Fibroblast of villous mesenchyme (primary cell): ENCODE measurements at places on chromosomes 2 and 18.

DNA sequence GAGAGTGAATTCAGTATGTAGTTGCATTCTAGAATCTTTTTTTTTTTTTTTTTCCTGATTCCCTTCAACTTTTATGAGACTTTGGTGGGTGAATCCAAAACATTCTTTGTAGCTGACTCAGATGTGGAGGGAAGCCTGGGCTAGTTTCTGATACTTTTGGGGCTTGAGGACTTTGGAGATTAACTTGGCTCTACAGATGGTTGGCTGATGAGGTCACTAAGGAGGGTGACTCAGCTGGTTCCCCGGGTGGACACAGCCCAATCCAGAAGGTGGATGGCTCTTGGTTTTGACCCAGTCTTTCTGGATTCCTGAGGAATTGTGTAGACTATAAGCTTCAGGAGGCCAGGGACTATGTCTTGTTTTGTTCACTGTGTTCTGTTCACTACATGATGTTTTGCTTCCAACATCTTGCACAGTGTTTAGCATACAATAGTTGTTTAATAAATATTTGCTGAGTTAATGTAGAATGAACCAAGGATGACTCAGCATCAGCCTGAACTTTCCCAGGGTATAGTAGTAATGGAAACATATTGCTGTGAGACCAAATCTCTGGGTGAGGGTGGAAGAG lies 30.5 kb downstream of the LAMA3 start:
- DNase-seq = peak; percentile 98

- peak; percentile 20 for DNase-seq
These were observed 23.7 kb upstream of the SCYGR1 start for GRCh38 chr2:227411320-227411989.

DNA sequence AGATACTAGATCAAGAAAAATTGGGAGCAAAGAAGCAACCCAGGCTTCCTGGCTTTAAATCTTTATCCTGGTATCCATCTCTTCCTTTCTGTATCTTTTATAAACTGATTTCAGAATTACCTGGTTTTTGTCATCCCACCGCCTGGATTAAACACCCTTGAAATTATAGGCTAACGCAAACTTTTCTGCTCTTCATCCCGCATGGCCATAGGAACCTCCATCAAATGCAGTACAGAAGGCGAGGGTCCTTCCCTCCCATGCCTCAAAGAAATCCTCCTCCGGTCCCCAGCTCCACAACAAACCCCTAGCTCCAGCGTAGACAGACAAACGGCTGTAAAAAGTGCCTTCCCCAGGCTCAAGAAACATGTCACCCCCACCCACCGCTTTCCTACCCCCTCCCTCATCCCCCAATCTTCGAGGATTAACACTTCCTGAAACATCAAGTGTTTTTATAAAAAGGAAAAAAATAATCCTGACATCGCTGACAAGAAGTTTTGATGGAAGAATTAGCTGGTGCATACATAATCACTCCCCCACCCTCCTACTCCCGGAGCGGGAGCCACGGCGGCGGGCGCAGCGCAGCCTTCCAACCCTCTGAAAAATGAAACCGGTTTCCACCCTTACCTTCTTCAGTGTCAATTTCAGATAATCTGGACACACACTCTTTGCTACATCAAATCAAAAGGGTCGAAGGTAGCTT lies 7.6 kb downstream of the DLX1 start:
- DNase-seq = no peak

GRCh38 chr2:11056614-11057013 lies 98.7 kb upstream of the SLC66A3 start:
- peak; percentile 82 for DNase-seq

- no peak for DNase-seq
These were observed 68.5 kb downstream of the NRP2 start for GRCh38 chr2:205750797-205751196.

DNA sequence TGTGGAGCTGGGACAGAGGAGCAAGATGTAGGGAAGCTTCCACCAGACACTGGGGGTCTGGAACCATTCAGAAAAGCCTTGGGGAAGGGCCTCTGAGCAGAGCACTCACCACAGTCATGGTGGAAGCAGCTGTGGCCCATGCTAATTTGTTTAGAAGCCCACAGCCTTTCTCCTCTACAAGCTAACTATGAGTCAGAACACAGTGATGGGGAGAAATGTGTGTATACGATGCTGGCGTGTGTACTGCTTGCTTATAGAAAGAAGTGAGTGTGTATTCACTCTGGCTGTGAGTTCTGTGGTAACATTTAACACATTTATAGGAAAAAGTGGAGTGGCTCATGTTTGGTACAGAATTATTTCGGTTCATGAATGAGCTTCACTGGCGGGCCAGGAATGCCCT lies 157.0 kb upstream of the ACAA2 start:
- DNase-seq = no peak

- DNase-seq = no peak
These were observed 152.8 kb downstream of the DSC3 start for GRCh38 chr18:30889519-30890301.

DNA sequence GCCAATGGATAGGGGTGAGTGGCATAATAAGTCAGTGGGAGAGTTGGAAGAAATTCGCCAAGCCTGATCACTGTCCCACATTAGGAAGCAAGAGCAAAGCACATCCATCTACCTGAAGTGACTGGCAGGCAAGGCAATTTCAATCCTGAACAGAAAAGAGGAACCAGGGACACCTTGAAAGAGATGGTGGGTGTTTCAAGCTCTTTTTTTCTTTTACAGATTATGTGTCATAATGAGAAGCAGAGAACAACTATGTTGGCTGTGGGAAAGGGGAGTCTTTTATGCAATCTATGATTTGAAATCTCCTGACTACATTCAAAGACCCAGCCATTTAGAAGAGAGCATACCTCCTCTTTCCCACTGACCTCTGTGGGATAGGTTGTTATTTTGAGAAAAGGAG lies 63.5 kb downstream of the TGIF1 start:
- no peak for DNase-seq

DNA sequence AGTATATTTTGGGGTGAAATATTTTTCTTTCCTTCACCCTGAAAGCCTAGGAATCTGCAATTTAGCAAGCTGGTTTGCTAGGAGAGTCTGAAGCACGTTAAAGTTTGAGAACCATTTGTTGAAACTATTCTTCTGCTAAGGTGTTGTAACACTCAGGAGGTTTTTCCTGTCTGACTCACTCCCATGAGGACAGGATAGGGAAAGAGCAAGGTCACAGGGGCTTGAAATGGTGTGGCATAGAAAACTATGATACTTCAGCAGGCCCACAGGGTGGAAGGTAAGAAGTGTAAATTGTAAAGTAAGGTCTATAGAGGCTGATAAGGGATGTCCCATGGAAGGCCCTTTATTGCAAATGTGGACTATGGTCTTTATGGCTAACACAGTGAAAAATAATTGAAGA lies 177.7 kb upstream of the ZC3H15 start:
- peak; percentile 36 for DNase-seq

DNA sequence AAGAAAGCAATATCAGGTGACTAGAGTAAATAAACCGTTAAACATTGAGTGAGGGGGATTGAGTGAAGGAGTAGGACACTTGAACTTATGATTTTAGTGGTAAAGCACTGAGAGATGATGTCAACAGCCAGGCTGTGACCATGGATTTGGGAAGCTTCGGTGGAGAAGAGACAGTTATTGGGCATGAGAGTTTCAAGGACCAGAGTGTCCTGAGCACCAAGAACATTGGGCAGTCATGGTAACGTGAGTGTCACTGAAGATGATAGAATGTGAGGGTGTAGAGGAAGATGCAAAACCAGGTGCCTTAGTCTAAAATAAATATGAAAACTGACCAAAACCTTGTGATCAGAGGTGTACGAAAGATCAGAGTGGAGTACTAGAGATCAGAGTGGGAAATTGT lies 248.1 kb downstream of the ASXL3 start:
- DNase-seq = no peak

DNA sequence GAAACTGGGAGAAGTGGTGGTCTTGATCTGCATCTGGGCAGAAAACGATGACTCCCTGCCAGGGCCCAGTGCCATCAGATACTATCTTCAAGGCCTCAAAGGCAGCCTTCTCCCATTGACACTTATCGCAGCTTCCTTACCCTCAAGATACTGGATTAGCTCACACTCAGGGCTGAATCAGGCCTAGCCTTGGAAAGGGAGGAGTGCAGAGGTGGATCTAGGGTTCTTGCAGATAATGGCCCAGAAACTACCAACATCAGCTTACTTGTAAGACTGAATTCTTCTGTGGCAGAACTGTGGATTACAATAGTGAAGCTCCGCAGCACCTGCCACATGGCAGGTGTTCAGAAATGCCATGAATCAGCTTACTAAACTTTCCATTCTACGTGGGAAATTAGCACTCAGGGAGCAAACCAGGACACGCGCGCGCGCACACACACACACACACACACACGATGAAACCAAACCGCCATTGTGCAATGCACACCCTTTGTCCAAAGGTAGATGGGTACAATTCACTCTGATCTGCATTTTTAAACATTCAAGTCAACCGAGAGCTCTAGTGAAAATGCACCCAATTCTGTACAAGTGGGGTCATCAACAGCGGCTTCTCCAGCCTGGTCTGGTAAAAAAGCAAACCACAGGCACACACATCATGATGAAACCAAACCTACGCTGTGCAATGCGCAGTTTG lies 26.3 kb upstream of the TMEM182 start:
- peak; percentile 14 for DNase-seq

- no peak for DNase-seq
These were observed 276.8 kb upstream of the CHST9 start for GRCh38 chr18:27461957-27462356.

GRCh38 chr2:112831513-112831845 lies 5.1 kb downstream of the IL1B start:
- no peak for DNase-seq

DNA sequence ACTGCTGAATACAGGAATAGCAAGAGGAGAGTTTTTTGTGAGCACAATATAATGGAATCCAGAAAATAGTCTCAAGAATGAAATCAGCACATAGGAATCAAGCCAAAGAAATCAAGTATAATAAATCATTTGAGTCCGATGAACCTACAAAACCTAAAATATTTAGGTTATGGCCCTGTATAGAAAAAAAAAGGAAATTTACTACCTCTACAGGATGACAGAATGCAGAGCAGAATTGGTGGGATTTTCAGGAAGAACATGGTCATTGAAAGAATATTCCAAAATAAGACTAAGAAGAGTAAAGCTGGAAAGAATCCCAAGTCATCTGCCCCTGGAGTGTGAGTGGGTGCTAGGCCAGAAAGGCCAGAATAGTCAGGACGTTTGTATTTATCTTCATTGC lies 1041.2 kb upstream of the CDH2 start:
- DNase-seq = no peak

- peak; percentile 44 for DNase-seq
These were observed 116.7 kb upstream of the MGAT5 start for GRCh38 chr2:134137182-134137611.

DNA sequence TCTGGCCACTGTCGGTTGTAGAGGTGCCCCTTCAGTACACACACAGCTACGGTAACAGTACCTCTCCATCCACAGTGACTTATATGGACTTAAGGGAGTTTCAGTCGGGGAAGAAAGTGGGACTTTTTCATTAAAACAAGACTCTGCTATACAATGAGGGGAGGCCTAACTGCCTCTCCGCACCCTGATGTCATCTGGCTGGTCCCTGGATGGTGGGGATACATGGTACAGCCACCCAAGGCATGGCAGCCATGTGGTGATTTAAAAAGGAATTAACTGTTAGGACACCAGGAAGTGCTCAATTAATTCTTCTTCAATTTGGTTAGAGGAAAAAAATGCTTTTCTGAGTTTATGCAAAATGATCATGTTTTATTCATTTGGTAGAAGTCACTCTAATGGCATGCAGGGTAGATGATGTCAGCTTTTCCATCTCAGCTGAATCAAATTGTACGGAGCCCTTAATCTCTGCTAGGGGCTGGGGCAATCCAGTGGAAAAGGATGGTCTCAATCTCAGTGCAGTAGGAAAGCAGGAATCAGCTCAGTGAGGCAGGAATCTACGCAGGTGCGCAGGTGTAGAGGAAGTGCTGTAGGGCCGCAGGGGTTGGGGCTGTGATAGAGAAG lies 243.9 kb downstream of the PRKCE start:
- DNase-seq = no peak

GRCh38 chr2:17793296-17793695 lies 23.0 kb upstream of the MSGN1 start:
- DNase-seq = no peak

DNA sequence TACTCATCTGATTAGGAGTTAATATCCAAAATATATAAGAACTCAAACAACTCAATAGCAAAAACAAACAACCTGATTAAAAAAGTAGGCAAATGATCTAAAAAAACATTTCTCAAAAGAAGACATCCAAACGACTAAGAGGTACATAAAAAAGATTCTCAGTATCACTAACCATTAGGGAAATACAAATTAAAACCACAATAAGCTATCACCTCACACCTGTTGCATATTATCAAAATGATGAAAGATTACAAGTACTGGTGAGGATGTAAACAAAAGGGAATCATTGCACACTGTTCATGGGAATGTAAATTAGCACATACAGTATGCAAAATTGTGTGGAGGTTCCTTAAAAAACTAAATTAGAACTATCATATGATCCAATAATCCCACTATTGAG lies 865.5 kb downstream of the TMEM182 start:
- no peak for DNase-seq

DNA sequence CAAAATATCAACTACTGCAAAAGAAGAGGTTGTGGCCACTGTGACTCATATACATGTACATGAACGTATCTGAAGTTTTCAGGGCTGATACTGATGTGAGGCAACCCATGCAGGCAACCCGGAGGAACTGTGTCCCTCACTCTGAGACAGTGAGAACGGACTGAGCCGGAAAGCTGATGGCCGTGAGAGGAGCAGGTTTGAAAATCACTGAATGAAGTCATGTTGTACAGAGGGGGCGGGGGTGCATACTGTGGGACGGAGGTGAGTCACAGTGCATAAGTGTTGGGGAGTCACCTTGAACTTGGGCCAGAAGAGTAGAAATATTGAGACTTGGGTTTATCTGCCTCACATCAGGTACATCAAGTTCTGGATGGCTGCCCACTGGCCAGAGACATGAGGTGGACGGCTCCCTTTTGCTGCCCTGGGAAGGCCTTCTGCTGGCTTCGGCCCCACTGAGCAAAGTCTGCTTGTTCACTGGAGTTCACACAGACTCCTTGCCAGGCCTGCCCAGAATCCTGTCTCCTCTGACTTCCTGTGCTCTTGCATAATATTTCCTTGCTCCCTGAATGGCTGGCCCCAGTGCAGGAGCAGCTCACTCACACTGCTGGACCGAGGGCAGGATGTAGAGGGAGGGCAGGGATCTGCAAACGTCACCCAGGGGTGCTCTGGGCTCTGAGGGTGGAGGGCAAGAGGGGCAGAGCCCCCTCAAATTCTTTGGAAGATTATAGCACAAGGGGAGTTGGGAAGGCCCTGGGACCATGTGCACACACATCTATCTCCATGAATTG lies 18.1 kb downstream of the EPAS1 start:
- peak; percentile 96 for DNase-seq

- DNase-seq = no peak
These were observed 59.1 kb upstream of the DAPL1 start for GRCh38 chr2:158735822-158736580.

- peak; percentile 45 for DNase-seq
These were observed 103.6 kb upstream of the AGAP1 start for GRCh38 chr2:235390108-235390815.

GRCh38 chr2:157831573-157832315 lies 44.4 kb downstream of the ACVR1 start:
- DNase-seq = peak; percentile 31

- DNase-seq = no peak
These were observed 50.9 kb downstream of the PLEKHA3 start for GRCh38 chr2:178531168-178531567.
